ENCODE measurements at places on chromosomes 7 and 10. TPM values are rescaled to one million over a fixed set of nuclear protein-coding genes. Genes with fewer than 3 reads are reported as not detected.

DNA sequence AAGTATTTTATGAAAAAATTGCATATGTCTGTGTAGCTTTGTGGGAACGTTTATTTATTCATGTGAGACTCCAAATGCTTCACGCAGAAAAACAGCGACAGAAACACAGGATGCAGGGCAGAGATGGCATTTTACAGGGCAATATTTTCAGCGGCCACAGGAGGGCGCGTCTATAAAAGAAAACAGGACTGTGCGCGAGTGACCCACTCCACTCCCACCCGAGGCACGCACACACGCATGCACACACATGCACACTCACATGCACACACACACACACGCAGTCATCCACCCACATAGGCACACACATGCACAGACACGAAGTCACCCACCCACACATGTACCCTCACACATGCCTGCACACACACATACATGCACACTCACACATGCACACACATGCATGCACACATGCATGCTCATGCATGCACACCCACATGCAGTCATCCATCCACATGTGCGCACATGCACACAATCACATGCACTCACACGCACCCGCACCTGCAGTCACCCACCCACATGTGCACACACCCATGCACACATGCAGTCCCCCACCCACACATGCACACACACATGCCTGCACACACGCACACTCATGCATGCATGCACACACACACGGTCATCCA is 96.3 kb downstream of the DNAJB6 start:
- no peak overlapping the region for H3K27ac ChIP-seq
- peaks cover 9% of the 10 kb centered on the region for H3K4me1 ChIP-seq
- no peaks in the 10 kb centered on the region for H3K36me3 ChIP-seq
- peaks cover under 1% of the 10 kb centered on the region for H3K27me3 ChIP-seq
- H3K4me3 ChIP-seq = peak overlapping the region; percentile 31
- no peak for DNase-seq

DNA sequence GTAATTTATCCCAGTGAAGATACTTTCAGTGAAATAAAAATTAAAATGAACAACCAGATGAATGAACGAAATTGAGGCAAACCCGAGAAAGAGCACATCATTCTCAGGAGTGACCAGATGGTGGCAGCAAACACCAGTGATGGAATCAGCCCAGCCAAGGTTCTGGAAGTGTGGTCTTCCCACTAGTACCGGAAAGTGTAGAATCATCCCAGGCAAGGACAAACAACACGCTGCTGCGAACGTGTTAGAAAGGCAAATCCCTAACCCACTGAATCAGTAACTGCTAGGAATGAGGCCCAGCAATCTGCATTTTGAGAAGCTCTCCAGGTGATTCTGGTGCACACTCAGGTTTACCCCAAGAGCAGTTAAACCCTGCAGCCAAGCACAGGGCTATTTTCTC is 15.5 kb upstream of the SLC18A3 start:
- H3K27me3 ChIP-seq = peaks cover 11% of the 10 kb centered on the region
- H3K36me3 ChIP-seq = no peaks in the 10 kb centered on the region
- no peaks in the 10 kb centered on the region for H3K4me1 ChIP-seq
- no peak for DNase-seq
- H3K4me3 ChIP-seq = no peak overlapping the region
- no peak overlapping the region for H3K27ac ChIP-seq

DNA sequence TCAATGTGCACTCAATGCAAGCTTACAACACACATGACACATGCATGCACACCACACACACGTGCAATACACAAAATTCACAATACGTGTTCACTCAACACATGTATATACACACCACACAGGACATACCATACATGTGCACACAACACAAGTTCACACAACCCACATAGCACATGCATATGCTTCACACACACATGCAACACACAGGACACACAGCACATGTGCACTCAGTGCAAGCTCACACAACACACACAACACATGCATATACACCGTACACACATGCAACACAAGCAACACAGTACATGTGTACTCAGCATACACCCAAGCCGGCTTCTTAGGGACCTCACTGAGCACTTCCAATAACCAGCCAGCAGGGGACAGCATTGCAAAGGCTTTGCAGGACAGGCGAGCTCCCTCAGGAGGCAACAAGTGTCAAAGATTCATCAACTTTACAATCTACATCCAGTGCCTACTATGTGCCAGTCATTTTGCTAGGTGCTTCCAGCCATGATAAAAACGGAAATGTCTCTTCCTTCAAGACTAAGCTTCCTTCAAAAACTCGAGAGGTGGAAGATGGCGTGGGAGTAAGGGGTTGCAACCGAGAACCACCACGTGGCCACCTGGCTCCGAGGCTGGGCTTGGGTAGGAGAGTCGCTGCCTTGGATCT is 61.1 kb downstream of the JCAD start:
- H3K36me3 ChIP-seq = no peaks in the 10 kb centered on the region
- H3K27ac ChIP-seq = no peak overlapping the region
- H3K4me3 ChIP-seq = no peak overlapping the region
- no peak for DNase-seq
- no peaks in the 10 kb centered on the region for H3K27me3 ChIP-seq
- H3K4me1 ChIP-seq = peaks cover 20% of the 10 kb centered on the region

DYDC2 gene
- total RNA-seq = not detected

SLC13A1 gene
- total RNA-seq = not detected

- no peak overlapping the region for H3K4me3 ChIP-seq
- DNase-seq = no peak
- H3K4me1 ChIP-seq = peaks cover 26% of the 10 kb centered on the region
- H3K27me3 ChIP-seq = no peaks in the 10 kb centered on the region
Observed at GRCh38 chr7:94511718-94512117, 2.1 kb downstream of the CASD1 start.

- no peak overlapping the region for H3K4me3 ChIP-seq
- H3K27me3 ChIP-seq = no peaks in the 10 kb centered on the region
- H3K27ac ChIP-seq = no peak overlapping the region
- H3K4me1 ChIP-seq = no peaks in the 10 kb centered on the region
Observed at GRCh38 chr10:128026615-128027300, 99.5 kb downstream of the MKI67 start.

- no peak overlapping the region for H3K4me3 ChIP-seq
- H3K27me3 ChIP-seq = no peaks in the 10 kb centered on the region
Observed at GRCh38 chr10:110394296-110394695, 89.6 kb upstream of the SMNDC1 start.

GRCh38 chr10:66981361-66982052 is 55.7 kb downstream of the LRRTM3 start:
- no peaks in the 10 kb centered on the region for H3K4me1 ChIP-seq
- no peaks in the 10 kb centered on the region for H3K27me3 ChIP-seq
- no peak for DNase-seq
- no peak overlapping the region for H3K4me3 ChIP-seq

DNTT gene
- total RNA-seq = not detected

DNA sequence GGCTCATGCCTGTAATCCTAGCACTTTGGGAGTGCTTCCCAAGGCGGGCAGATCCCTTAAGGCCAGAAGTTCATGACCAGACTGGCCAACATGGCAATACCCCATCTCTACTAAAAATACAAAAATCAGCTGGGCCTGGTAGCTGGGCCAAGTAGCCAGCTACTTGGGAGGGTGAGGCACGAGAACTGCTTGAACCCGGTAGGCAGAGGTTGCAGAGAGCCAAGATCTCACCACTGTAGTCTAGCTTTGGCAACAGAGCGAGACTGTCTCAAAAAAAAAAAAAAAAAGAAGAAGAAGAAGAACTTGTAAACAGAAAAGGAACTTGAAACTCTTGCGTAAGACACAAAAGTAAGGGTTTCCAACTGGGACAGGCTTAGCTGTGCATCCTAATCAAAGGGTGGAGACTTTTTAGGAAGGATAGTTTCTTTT is 5.6 kb upstream of the IFIT2 start:
- no peak for DNase-seq
- H3K27ac ChIP-seq = peak overlapping the region; percentile 69
- peaks cover 25% of the 10 kb centered on the region for H3K4me1 ChIP-seq

DNA sequence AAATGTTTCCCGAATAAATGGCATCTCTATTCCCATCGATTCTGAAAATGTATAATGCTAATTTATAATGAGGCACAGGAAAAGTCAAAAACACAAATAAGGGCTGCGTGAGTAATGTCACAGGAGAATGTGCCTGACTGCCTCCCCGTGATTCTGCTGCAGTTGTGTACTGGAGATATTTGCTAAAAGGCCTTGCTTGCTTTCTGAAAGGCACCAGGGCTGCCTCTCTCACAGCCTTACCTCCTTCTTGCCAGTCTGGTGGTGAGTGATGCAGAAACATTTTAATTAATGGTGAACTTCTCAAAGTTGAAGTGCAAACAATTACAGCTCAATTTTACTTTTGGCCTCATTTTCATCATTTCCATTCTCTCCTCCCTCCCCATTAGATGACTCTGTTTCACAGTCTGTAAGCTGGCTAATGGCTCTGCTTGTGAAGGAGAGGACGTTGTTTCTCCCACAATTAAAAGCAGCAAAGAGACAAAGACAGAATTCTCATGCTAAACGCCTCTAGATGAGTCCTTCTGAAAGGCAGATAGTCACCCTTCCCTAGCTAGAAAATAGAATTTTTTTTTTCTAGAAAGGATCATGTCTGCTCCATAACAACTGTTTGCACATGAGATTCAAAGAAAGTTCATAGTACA is 377.6 kb downstream of the MDFIC start:
- no peak overlapping the region for H3K27ac ChIP-seq
- no peak for DNase-seq
- H3K4me3 ChIP-seq = no peak overlapping the region
- no peaks in the 10 kb centered on the region for H3K36me3 ChIP-seq
- peaks cover 3% of the 10 kb centered on the region for H3K27me3 ChIP-seq

- no peaks in the 10 kb centered on the region for H3K4me1 ChIP-seq
- no peaks in the 10 kb centered on the region for H3K27me3 ChIP-seq
- no peak for DNase-seq
Observed at GRCh38 chr10:30079408-30079807, 20.0 kb upstream of the JCAD start.

FKBP6 gene
- total RNA-seq = not detected

TCF7L2 gene
- total RNA-seq = 19.2 TPM
